ENCODE measurements at places on chromosomes 13 and 19.

DNA sequence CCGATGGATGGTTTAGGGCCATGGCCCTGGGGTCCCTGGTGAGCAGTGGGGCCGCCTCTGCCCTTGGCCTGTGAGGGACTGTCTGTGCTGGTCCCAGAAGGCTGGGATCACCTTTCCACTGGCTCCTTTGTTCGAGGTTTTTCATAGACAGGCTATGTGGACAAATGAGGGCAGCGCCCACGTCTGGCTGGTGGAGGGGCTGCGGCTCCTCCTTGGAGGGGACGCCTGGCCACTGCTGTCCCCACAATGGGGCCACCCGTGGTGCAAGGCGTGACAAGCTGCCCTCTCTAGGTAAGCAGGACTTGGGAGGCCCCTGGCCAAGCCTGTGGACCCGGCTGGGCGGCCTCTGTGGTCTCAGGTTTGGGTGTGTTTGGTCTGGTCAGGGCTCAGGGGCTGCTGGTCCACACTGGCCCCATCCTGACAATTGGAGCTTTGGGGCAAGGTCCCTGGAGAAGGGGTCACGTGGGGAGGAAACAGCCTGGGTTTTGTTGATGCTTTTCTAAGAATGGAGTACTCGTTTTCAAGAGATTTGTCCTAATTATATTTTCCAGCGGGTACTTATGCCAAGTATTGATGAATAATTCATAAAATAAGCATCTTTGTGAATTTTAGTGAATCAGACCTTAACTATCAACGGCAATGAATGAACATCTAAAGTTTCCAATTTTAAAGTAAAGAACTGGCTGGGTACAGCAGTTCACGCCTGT, 33.3 kb downstream of the MCF2L start:
- no peak for DNase-seq

GRCh38 chr13:43301346-43301969, 278.1 kb downstream of the DNAJC15 start:
- no peak for DNase-seq

GRCh38 chr19:43329989-43330388, 23.5 kb upstream of the CD177 start:
- DNase-seq = no peak

DNA sequence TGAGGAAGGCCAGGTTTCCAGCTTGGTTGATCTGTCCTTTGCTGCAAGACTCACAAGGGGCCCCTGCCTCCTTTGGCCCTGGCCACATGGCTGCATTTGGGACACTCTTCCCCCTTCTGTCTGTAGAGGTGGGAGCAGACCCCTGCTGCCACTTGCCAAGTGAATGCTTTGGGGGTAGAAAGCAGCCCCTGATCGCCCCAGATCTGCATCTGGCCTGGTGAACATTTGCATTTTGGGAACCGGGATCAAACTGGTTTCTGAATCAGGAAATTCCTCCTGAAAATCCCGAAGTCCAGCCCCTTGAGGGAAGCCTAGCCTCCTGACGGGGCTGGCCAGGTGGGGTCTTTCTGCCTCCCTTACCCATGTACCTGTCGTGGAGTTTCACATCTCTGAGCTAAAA, 14.9 kb downstream of the DPF1 start:
- DNase-seq = no peak

- DNase-seq = no peak
Measured at GRCh38 chr13:99941086-99941485, 30.5 kb downstream of the ZIC5 start.

GRCh38 chr19:17751103-17751911, at the start of gene FCHO1:
Gene FCHO1 (plus strand): TSS chr19:17751477. CDS start chr19:17755165, 3,688 bp downstream.
- DNase-seq = peak; percentile 74

- DNase-seq = no peak
Measured at GRCh38 chr13:96681766-96682165, 312.5 kb downstream of the OXGR1 start.

DNA sequence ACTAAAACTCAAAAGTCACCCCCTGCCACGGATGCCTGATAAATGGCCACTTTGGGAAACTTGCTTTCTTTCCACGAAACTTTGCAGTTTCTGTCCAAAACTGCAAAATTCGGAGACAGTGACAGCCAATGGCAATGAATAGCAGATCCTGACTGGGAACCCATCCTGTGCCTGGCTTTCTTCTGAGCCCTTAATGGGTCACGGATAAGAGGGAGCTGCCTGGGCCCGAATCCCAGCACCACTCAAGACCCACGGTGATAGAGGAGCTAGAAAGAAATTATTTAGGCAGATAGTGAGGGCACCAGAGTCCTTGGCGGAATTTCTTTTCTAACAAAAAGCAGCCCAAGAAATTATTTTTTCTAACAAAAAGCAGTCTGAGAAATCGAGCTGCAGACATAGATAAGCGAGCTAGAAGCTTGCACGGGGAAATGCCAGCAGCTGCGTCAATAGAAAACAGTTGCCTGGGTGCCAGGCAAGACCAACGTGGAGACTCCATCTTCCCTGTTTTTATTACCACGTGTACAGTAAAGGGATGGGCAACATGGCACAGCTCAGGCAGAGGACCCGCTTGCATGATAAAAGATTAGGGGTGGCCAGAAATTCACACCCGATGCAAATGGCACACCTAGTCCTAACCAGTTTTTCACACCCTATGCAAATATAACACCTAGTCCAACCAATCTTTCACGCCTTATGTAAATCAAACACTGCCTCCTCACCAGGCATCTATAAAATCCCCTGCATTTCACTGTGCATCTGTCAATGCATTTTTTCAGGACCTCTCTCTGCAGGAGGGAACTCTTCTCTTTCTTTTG, 7.1 kb upstream of the HSH2D start:
- DNase-seq = no peak

DNA sequence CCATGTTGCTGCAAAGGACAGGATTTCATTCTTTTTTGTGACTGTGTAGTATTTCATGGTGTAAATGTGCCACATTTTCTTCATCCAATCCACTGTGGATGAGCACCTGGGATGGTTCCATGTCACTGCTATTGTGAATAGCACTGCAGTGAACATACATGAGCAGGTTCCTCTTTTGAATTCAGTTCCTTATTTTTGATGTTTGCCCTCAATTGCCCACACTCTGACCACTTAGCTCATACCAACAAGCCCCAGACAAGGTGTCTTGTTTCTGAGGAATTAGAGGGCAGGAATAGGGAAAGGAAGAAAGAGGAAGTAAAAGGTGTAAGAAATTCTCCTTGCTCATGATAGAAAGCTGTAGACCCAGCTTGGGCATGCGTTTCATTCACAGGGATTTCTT, 244.2 kb upstream of the ZNF507 start:
- DNase-seq = no peak

- DNase-seq = no peak
Measured at GRCh38 chr19:51018745-51019543, 565 bp downstream of the KLK10 start.

- DNase-seq = no peak
Measured at GRCh38 chr13:34462843-34463242, 479.2 kb upstream of the NBEA start.

DNA sequence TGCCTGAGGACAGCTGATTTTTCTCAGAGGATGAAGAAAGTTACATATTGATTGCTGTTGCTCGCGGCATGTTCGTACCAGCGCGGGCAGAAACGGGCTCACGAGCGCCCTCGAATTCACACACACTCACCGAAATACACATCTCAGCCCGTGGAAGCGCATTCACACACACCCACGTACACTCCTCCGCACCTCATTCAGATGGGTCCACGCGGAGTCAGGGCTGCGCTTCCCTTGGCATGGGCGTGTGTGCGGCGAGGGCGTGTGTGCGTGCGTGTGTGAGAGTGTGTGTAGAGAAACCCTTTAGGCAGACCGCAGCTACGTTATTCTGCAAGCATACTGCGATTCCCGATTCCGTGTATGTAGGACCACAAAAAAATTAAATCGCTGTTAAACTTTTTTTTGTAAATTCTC, 2.1 kb upstream of the PCDH17 start:
- no peak for DNase-seq

- DNase-seq = no peak
Measured at GRCh38 chr13:29513002-29513980, 82.2 kb downstream of the SLC7A1 start.

DNA sequence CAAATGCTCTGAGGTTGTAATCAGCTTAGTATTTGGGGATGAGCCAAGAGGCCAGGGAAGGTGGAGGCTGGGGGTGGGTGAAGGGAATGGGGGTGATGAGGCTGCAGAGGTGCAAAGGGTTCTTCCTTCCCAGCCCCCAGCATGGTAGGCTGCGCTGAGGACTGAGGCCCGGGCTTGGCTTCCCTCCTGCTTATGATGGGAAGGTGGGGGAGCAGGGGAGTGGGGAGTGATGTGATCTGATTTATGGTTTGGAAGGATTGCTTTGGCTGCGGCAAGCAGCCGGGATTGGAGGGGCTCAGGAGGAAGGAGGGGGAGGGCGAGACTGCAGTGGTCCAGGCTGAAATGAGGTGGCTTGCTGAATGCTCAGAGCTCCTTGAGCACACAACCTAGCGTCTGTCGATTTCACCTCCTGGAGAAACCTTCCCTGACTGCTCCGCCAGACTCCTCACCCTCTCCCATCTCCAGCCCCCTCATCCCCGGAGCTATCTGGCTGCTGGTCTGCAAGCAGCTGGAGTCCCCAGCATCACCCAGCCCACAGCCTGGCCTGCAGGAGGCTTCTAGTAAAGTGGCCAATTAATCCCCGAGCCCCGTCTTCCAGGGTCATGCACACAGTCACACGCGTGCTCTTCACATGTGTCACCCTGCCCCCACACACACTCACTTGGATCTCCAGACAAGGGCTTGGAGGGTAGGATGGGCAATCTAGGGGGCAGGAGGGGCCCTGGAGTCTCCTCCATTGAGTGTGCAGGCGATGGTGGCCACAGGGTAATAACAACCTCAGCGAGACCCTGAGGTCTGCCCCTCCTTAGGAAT, 757 bp upstream of the CLEC11A start:
- no peak for DNase-seq

DNA sequence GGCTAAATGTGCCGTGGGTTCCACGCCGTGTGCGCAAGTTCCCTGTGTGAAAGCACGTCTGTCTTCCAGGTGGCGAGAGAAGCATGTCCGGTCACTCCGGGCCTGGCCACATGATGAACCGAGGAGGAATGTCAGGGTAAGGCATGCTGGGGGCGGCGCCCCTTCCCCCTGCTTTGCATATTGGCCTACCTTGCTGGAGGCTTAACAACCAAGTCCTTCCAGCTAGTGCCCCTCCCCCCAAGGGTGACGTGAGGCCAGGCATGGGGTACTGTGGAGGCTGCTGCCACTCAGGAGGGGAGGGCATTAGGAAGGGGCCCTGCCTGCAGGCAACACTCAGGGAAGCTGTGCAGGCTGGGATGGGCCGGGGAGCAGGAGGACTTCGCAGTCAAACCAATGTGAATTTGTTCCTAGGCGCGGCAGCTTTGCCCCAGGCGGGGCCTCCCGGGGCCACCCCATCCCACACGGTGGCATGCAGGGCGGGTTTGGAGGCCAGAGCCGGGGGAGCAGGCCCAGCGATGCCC, 12.5 kb downstream of the MICOS13 start:
- no peak for DNase-seq

DNA sequence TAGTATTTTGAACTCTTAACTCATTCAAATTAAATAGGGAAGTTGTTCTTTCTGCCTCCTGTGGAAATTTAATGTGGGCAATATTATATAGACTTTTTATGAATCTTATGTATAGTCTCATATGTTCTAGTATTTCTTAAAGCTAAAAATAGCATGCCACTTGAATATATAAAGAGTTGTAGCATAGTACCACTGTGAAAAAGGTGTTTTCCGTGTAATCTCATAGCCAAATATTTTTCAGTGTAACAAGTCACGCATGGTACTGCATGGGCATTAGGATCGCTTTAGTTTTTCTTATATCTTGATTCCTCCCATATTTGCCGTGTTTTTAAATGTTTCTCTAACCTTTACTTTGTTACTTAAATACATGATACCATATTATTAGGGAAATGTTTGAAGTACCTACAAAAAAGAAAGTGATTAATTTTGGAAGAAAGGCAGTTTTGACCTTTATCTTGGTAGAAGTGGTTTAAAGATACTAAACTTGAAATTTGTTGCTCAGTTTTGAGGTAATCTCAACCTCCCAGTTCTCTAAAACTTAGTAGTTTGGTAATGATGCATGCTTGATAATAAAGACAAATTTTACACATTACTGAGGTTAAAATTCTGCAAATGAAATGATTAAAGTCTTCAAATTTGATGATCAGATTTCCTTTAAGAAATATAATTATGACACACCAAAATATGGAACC, 81.2 kb downstream of the PAN3 start:
- DNase-seq = no peak

DNA sequence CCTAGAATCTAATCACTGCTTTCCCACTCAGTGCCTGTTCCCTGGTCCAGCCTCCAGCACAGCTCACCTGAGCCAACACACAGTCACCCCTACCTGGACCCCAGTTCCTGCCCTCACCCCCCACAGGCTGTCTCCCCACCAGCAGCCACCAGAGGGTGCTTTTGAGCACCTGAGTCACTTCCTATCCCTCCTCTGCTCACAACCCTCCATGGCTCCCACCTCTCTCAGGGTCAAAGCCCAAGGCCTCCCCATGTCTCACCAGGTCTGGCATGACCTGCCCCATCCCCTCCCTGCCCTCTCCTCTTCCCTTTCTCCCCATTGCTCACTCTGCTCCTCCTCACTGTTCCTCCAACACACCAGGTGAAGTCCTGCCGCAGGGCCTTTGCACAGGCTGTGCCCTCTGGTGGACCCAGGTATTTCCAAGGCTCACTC, 7.1 kb upstream of the DPP9 start:
- DNase-seq = peak; percentile 22
